ENCODE measurements at places on chromosomes 4 and X. TPM values are rescaled to one million over a fixed set of nuclear protein-coding genes. Genes with fewer than 3 reads are reported as not detected.

Gene HTRA3
- 0.20 TPM for total RNA-seq

Gene CNKSR2
- total RNA-seq: 8.6 TPM

Gene FGFBP1
- 0.47 TPM for total RNA-seq

Gene NHS
- total RNA-seq: 5.4 TPM

Gene NCBP2L
- not detected for total RNA-seq

Gene MAGEA11
- 60.1 TPM for total RNA-seq

Gene STBD1
- total RNA-seq: 3.5 TPM

Gene HEPH
- total RNA-seq: 2.7 TPM

Gene SRPX
- total RNA-seq: 151 TPM

Gene PABPC1L2B
- total RNA-seq: not detected

All from HT1080 (cell line).